NCI-H2029 treated with DMSO at 0.1 percent for 48 hours (cell line): ENCODE measurements at places on chromosomes 5 and 9.

DNA sequence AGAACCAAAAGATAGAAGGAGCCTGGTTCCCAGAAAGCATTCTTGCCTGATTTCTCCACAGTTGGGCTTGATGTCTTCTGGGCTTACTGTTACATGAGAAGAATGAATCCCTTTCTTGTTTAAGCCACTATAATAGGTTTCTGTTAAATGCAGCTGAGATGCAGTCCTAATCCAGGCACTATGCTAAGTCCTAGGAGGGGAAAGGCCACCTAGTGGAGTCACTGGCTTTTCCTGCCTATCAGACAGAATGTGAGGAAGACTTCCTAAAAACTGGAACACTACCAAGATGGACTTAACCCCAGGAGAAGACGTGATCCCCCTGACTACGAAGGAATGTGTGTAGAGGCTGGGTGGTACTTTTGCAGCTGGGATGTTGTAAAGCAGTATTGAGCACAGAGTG is 34.3 kb upstream of the FSD1L start:
- DNase-seq: no peak

- no peak for DNase-seq
Measured at GRCh38 chr5:5285906-5286305, 136.6 kb upstream of the ICE1 start.

DNA sequence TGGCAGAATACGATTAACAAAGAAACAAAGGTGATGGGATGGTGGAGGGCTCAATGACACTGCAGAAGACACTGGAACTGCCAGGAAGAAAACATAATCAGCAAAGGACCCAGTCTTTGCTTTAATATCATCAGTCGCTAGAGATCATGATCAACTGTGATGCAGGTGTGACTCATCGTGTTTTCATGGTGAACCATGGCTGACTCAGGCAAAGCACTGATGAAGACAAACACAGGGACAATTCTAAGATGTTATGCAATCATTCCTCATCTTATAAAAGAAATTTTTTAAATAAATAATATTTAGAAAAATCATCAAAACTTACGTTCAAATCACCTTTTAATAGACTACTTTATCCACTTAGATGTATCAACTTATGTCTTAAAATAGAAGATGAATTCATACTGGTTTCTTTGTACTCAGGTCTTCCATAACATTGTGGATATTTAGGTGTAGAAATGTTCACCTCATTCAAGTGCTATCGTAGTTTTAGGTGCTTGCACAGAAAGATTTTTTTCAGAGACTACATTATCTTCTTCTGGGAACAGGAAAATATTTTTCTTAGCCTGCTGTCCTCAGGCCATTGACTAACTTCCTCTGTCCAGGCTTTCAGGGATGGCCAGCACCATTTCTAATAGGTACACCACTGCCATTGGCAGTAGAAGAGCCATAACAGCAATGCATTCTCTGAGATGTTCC is 673.4 kb upstream of the MEF2C start:
- no peak for DNase-seq

- no peak for DNase-seq
Measured at GRCh38 chr5:170747357-170747756, 36.2 kb upstream of the GABRP start.

- DNase-seq: no peak
Measured at GRCh38 chr5:61551637-61552313, 219.7 kb downstream of the ZSWIM6 start.

DNA sequence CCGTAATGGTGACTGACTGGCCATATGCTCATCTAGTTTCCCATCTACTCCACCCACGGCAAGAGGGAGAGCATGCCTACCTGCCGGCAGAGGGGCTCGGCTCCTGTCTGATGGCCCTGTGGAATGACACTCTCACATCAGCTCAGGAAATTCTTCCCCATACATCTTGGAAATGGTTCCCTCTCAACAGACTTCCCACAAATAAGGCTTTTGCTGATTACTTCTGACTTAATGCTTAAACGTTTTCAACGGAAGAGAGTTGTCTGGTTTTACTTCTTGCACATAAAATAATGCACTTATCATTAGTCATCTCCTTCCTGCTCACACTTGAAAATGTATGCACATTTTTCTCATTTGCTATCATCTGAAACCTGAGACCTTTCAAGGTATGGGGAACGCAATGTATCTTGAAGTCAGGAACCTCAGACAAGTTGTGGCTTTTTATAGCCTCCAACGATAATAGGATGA is 129.5 kb downstream of the TTLL11 start:
- no peak for DNase-seq

GRCh38 chr5:72445969-72446368 is 61.2 kb downstream of the ZNF366 start:
- DNase-seq: no peak

DNA sequence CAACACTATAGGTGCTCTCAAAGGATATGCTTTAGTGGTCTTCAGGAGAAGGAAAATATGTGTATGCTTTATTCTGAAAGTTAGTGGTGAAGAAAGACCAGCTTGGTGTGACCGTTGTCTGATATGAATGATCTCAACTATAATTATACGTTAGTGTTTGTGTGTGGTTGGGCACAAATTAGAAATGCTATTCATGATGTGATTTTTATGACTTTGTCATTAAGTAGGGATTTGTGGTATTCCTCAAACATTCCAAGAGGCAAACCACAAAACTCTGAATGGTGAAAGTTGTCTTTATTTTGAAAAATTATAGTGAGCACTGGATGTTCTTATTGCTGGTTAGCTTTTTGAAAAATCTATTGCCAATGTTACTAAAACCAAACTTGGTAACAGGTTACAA is 6.2 kb upstream of the F2R start:
- no peak for DNase-seq

GRCh38 chr5:72036951-72037350 is 70.3 kb upstream of the MAP1B start:
- DNase-seq: no peak

DNA sequence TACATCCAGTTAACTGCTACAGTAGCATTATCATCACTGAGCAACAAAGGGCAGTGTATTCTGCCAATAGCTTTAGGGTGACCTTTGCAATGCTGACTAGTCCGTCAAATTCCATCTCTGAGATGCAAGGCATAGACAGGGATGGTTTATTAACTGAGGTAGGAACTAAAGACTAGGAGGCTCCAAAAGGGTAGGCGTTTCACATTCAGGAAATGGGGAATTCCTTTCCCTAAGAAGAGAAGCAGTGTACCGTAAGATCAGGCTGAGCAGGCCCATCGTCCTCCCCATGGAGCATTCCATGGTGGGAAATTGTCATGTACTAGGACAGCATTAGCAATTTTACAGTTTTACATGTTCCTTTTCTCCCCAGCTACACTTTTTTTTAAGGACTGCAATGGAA is 157.7 kb downstream of the BNC2 start:
- DNase-seq: no peak

- peak; percentile 69 for DNase-seq
Measured at GRCh38 chr5:131536211-131536826, 98.7 kb downstream of the RAPGEF6 start.

DNA sequence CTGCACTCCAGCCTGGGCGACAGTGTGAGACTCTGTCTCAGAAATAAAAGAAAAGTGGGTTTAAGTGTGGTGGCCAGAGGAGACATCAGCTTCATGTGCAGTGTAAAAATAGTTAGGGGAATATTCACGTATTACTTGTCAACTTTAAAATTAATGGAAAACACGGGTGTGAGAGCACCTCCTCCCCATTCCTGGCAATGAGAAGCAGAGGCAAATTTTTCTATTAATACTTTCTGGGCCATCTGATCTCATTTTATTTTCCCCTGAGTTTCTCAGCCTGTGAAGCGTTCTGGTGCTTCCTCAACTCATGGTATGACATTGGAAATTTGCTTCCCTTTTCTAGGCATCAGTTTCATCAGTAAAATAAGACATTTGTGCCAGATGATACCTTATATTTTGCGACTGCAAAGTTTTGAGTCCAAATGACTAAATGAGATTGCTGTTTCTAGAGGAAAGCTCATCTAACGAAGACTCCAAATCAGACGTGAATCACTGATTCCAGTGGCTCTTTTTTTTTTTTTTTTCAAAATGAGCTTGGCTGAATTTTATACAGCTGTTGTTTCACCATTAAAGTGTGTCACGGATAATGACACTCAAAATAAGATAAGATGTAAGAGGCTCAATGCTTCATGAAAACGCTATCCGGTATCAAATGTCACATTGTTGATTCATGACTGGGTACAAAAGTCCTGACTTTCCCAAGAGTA is 104.6 kb downstream of the MSX2 start:
- no peak for DNase-seq

GRCh38 chr9:94082956-94083355 is 1.3 kb upstream of the PTPDC1 start:
- DNase-seq: no peak

GRCh38 chr5:164277720-164278119 is 772.3 kb downstream of the MAT2B start:
- DNase-seq: no peak

- DNase-seq: no peak
Measured at GRCh38 chr9:16521868-16522411, 348.5 kb downstream of the BNC2 start.

- no peak for DNase-seq
Measured at GRCh38 chr5:170641589-170642031, 137.8 kb downstream of the KCNIP1 start.
